ENCODE measurements at places on chromosomes 6 and 20.

- DNase-seq: no peak
- no peaks in the 10 kb centered on the region for H3K36me3 ChIP-seq
- H3K4me1 ChIP-seq: peaks cover 14% of the 10 kb centered on the region
- H3K4me3 ChIP-seq: no peak overlapping the region
Observed at GRCh38 chr20:51258582-51259165, 235.8 kb upstream of the KCNG1 start.

DNA sequence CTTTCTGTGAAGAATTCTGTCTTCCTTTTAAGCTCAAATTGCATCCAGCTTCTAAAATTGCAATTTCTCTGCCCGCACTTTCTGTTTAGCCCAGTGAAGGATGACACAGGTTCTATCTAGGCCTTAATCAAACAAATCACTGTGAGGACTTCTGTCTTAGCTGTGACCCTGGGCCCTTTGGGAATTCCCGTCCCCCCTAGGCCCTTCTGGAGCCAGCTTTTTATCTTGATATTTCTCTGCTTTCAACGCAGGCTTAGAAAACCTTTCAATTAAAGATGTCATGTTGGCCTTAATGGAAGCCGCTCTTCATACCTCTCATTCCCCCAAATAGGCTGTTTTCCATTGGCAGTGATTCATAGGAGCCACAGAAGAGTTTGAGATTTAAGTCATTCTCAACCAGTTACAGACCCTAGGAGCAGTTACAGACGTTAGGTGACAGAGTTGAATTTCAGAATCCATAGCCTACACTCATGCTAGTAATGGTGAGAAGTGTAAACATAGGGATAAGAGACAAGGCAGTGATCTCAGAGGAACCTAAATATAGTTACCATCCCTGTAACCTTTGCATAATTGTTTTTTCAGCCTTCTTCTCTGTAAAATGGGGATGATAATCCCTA lies 74.8 kb upstream of the FLRT3 start:
- no peak overlapping the region for H3K27ac ChIP-seq
- no peaks in the 10 kb centered on the region for H3K36me3 ChIP-seq
- H3K27me3 ChIP-seq: no peaks in the 10 kb centered on the region
- H3K4me1 ChIP-seq: no peaks in the 10 kb centered on the region
- no peak overlapping the region for H3K4me3 ChIP-seq

DNA sequence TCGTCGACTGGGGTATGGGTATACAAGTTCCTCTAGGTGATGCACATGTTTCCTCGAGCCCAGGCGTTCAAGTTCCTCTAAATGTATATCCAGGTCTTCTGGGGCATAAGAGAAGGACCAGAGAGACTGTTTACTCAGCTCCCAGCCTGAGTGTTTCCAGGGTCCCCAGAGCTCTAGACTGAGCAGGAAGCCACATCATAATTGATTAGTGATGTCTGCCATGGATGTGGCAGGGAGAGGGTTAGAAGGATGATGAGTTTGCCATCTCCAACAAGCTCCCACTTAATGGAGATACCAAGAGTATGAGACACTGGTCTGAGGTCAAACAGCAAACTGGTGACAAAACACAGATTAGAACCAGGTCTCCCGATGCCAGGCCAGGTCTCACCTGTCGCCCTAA lies 74.8 kb downstream of the PREX1 start:
- peaks cover 20% of the 10 kb centered on the region for H3K4me1 ChIP-seq
- no peak overlapping the region for H3K4me3 ChIP-seq
- H3K36me3 ChIP-seq: no peaks in the 10 kb centered on the region
- DNase-seq: no peak
- no peak overlapping the region for H3K27ac ChIP-seq
- no peaks in the 10 kb centered on the region for H3K27me3 ChIP-seq

- H3K36me3 ChIP-seq: no peaks in the 10 kb centered on the region
- H3K27me3 ChIP-seq: no peaks in the 10 kb centered on the region
- no peak for DNase-seq
- H3K27ac ChIP-seq: no peak overlapping the region
Observed at GRCh38 chr6:24936641-24937317, 1.0 kb upstream of the RIPOR2 start.

- H3K4me1 ChIP-seq: peaks cover 19% of the 10 kb centered on the region
- H3K27me3 ChIP-seq: no peaks in the 10 kb centered on the region
- no peak overlapping the region for H3K4me3 ChIP-seq
- no peak for DNase-seq
- no peaks in the 10 kb centered on the region for H3K36me3 ChIP-seq
Observed at GRCh38 chr6:15481390-15482291, 181.2 kb downstream of the DTNBP1 start.

DNA sequence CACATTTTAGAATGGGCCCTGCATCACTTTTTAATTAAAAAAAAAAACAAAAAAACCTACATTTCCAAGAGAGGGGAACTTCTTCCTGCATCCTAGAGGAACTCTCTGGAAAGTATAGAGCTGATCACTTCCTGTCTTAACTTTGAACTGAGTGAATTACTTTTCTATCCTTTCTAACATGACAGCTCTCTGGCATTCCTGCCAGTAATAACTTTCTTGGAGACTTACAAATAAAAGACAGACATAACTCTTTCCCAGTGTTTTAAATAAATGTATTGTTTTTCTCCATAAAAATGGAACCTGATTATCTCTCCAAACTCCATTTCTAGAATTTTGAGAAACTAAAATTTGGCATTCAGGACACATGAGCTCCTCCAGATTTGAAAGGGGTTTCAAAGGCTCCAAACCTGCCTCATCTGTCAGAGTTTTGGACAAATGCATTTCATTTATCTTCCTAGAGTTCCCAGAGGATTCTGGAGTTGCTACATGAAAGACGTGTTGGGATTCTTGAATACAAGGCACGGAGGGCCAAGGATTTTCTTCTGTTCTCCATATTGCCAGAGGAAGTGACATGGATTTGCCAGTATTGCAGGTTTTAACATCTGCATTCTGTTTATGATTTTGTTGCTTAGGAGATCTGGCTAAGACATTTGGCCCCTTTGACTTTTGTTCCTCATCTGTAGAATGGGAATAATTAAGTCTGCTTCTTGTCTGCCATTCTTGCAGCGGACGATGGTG lies 2.0 kb upstream of the SMOC2 start:
- no peak overlapping the region for H3K27ac ChIP-seq

- no peak overlapping the region for H3K4me3 ChIP-seq
- DNase-seq: no peak
- H3K27me3 ChIP-seq: peaks cover 4% of the 10 kb centered on the region
- no peaks in the 10 kb centered on the region for H3K36me3 ChIP-seq
Observed at GRCh38 chr20:24764794-24765202, 184.3 kb upstream of the CST7 start.

- H3K36me3 ChIP-seq: no peaks in the 10 kb centered on the region
- no peaks in the 10 kb centered on the region for H3K4me1 ChIP-seq
Observed at GRCh38 chr6:40688214-40688761, 101.1 kb upstream of the LRFN2 start.

GRCh38 chr20:7113577-7114466 lies 346.3 kb downstream of the BMP2 start:
- H3K4me1 ChIP-seq: no peaks in the 10 kb centered on the region
- H3K36me3 ChIP-seq: no peaks in the 10 kb centered on the region
- no peak overlapping the region for H3K27ac ChIP-seq
- H3K27me3 ChIP-seq: no peaks in the 10 kb centered on the region

- no peak overlapping the region for H3K27ac ChIP-seq
- DNase-seq: no peak
- peaks cover 22% of the 10 kb centered on the region for H3K4me1 ChIP-seq
- no peaks in the 10 kb centered on the region for H3K36me3 ChIP-seq
- no peaks in the 10 kb centered on the region for H3K27me3 ChIP-seq
Observed at GRCh38 chr6:43970068-43970912, 157.0 kb downstream of the MRPL14 start.

- no peak for DNase-seq
- H3K27ac ChIP-seq: no peak overlapping the region
- H3K27me3 ChIP-seq: no peaks in the 10 kb centered on the region
Observed at GRCh38 chr20:38878866-38879265, 47.4 kb upstream of the FAM83D start.

DNA sequence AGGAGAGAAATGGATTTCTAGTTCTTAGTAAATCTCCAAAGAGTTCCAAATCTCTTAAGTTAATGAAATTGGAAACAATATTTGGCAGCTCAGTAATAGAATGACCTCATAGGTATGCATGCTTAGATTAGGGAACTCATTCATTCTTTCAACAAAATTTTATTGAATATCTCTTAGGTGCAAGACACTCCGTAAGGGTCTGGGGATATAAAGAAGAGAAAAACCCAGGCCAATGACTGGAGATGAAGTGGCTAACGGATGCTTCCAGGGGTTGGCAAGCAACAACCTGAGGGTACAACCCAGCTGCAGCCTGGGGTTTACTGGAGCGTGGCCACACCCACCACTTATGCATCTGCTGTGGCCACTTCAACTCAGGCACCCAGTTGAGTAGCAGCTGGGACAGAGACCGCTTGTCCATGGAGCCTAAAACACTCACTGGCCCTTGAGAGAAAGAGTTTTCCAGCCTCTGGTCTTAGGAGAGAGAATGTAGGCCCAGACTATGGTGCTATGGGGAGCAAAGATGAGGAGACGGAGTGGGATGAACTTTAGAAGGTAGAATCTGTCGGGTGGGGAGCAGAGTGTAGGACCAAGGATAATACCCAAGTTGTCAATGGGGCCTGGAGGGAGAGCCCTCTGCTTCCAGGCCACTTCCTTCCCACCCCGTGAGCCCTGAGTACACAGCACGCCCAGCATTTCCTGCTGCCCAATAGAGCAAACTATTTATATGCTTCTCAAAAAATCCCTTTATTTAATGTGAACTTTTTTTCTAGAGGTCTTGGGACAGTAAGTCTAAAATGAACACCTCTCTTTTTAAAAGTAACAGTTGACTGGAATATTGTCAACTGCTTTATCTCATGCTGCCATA lies 46.8 kb upstream of the PXDC1 start:
- H3K27ac ChIP-seq: no peak overlapping the region
- no peak overlapping the region for H3K4me3 ChIP-seq
- H3K27me3 ChIP-seq: no peaks in the 10 kb centered on the region
- H3K36me3 ChIP-seq: no peaks in the 10 kb centered on the region
- DNase-seq: no peak
- H3K4me1 ChIP-seq: peaks cover 27% of the 10 kb centered on the region

GRCh38 chr20:22315771-22316170 lies 268.6 kb downstream of the FOXA2 start:
- H3K36me3 ChIP-seq: no peaks in the 10 kb centered on the region
- H3K4me3 ChIP-seq: no peak overlapping the region
- H3K4me1 ChIP-seq: no peaks in the 10 kb centered on the region

DNA sequence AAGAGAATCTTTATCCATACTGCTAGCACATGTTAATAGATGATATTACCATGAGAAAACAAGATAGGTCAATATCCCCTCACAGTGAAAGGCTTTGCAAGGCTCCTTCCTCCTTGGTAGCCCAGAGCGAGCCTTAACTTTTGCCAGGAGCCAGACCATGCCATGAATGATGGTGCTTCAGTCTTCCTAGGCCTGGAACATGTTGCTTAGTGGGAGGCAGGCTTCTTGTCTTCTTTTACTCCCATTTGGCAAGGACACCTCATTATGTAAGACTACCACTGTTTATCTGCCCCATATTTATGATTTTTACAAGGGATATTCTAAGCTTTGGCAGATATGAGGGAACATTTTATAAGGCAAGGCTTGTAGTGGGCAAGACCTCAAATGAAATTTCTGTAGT lies 90.8 kb downstream of the GJA1 start:
- no peak overlapping the region for H3K4me3 ChIP-seq
- DNase-seq: no peak
- no peaks in the 10 kb centered on the region for H3K4me1 ChIP-seq

GRCh38 chr6:167835260-167835659 lies 8.5 kb downstream of the AFDN start:
- H3K27ac ChIP-seq: no peak overlapping the region
- H3K27me3 ChIP-seq: no peaks in the 10 kb centered on the region
- DNase-seq: no peak
- H3K4me3 ChIP-seq: no peak overlapping the region

DNA sequence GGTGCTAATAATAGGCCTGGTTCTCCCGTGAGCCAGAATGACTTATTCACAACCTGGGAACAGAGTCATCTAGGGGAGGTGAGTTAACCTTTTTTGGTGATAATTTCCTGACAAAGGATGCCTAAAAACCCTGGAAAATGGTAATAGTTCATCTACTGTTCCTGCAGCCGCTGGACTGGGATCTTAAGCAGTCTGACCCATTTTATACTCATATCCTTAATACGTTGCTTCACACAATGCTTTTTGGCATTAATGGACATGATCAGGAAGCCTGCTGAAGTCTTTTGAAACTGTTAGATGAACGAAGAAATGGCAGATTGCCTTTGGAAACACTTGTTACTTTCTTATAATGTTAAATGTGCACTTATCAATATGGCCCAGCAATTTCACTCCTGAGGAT lies 81.9 kb upstream of the BMP2 start:
- no peak for DNase-seq
- no peak overlapping the region for H3K27ac ChIP-seq
- H3K4me1 ChIP-seq: no peaks in the 10 kb centered on the region
- no peaks in the 10 kb centered on the region for H3K27me3 ChIP-seq
- H3K4me3 ChIP-seq: no peak overlapping the region

GRCh38 chr6:90065173-90065572 lies 170.9 kb downstream of the GJA10 start:
- no peak overlapping the region for H3K27ac ChIP-seq
- no peak for DNase-seq
- H3K4me3 ChIP-seq: no peak overlapping the region
- H3K4me1 ChIP-seq: peaks cover 8% of the 10 kb centered on the region
- H3K36me3 ChIP-seq: no peaks in the 10 kb centered on the region

DNA sequence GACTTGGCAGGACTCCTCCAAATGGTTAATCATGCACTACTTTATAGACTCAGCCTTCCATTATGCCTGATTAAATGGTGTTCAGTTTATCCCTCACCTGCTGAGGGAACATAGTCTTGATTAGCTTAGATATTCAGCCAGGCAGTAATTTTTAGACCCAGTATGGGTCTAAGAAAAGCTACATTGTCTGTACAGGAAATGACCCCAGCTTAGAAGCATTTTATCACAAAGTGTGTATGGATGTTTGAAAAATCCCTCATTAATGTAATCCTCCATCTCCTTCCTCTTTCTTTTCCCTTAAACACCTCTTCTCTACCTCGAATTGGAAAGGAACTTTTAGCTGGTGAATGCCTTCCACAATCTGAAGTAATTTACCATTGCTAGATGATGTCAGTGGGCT lies 252.2 kb upstream of the BMP2 start:
- H3K36me3 ChIP-seq: no peaks in the 10 kb centered on the region
- no peak for DNase-seq
- H3K27ac ChIP-seq: no peak overlapping the region
- H3K4me3 ChIP-seq: no peak overlapping the region

- no peaks in the 10 kb centered on the region for H3K4me1 ChIP-seq
- H3K27ac ChIP-seq: no peak overlapping the region
- H3K4me3 ChIP-seq: no peak overlapping the region
- H3K36me3 ChIP-seq: no peaks in the 10 kb centered on the region
Observed at GRCh38 chr20:58953050-58953449, 28.0 kb upstream of the NELFCD start.

- H3K4me1 ChIP-seq: no peaks in the 10 kb centered on the region
- H3K4me3 ChIP-seq: no peak overlapping the region
- no peak for DNase-seq
Observed at GRCh38 chr6:167122041-167122826, 662 bp upstream of the CCR6 start.

Data from esophagus squamous epithelium (tissue), 5 donors.